ENCODE measurements at places on chromosomes 7 and 10.
A peak's percentile ranks its signal among the peaks of the same experiment; 100 is the strongest.

DNA sequence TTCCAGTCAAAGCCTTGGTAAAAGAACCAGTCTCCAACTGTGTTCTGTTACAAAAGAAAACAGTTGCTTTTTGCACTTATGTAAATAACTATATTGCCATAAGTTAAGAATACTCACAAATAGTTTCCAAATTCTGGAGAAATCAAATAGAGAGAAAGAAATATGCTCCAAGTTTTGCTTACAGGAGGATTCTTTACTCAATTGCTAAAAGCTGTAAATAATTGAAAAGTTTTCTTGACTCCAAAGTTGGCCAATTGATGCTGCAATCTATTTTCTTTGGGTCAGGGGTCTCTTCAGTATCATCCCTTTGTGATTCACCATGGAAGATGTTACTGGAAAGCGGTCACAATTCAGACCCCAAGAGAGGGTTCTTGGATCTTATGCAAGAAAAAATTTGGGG lies 36.0 kb downstream of the NEURL1 start:
- no peak for DNase-seq

DNA sequence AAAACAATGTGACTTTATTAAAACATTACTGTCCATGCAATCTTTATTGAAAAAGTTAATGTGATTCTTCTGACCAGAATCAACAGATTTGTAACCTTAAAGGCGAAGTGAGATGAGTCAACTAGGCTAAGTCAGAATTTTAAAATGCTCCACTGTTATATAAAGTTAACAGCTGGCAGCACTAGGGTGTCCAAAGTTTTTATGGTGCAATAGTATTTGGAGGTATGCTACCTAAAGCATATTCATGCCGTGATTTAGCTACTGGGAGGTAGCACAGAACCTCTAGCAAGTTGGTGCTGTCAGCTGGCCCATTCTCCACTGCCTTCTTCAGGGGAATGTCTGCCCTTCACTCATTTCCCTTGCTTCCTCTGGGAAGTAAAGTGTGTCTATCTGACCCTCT lies 126.7 kb downstream of the RAPGEF5 start:
- DNase-seq: peak; percentile 5

GRCh38 chr10:127090138-127090537 lies 106.3 kb downstream of the INSYN2A start:
- DNase-seq: no peak

DNA sequence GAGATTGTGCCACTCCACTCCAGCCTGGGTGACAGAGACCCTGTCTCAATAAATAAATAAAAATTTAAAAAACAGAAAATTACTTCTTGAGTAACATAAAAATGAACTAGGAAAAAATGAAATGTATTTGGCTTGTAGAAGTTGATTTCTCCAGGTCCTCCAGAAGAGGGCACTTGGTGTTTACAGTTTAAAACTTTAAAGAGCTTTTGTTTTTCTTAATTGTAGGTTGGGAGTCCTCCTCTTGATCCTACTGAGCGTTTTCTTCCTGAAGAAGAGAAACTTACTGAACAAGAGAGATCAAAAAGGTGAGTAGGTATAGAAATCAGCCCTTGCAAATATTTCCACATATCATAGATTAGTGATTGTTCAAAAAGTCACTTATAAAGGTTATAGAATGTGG lies 16.2 kb downstream of the KIFBP start:
- no peak for DNase-seq

Data from mammary epithelial cell (primary cell).